Stimulated activated CD8-positive, alpha-beta memory T cell treated with anti-CD3 and anti-CD28 coated beads, Interleukin-15, amount 100 ng/mL, for 48 hours (primary cell): ENCODE measurements at places on chromosomes 2 and 18.

- DNase-seq, result no peak
Measured at GRCh38 chr2:119439574-119440500, 8.2 kb downstream of the TMEM37 start.

DNA sequence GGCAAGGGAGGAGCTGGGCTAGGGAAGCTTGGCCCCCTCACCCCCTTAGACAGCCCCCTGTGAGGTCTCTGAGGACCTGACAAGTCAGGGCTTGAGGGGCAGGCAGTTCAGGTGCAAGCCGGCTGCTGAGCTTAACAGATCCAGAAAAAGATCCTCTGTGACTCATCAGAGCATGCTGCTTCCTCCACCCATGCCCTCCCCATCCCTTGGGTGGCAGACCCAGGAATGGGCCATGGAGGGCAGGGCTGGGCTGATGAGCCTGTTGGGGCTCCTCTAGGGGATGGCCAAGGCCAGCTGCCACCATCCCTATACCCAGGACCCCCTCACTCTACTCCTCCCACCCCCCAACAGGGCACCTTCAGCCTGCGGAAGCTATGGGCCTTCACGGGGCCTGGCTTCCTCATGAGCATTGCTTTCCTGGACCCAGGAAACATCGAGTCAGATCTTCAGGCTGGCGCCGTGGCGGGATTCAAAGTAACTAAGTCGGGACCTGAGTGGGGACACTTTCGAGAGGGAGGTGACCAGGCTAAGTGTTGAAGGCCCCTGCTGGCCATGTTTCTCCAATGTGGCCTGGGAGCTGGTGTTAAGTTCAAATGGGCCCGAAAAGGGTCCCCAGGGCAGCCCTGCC lies 1.9 kb downstream of the SLC11A1 start:
- DNase-seq, result no peak

- DNase-seq, result no peak
Measured at GRCh38 chr2:182301093-182301492, 125.7 kb downstream of the PDE1A start.

DNA sequence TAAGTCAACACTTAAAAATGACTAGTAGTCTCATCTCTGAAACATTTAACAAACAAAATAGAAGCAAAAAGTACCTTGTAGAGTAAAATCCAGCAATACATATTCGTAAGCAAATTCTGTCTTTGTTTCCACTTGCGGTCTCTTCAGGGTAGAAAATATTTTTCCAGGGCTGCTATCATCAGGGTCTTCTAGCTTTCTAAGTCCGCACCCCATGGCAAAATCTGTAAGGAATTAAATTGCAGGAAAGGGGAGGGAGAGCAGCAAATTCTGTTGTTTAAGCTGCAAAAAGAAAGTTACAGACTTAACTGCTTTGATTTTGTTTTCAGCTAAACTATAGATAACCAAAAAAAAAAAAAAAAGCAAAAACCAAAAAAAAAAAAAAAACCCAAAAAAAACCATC lies at the start of gene RFTN2:
RFTN2 (minus strand) TSS at position 342 of the 400 bp plus-strand sequence; CDS start at position 213, 129 bp downstream.
- no peak for DNase-seq

DNA sequence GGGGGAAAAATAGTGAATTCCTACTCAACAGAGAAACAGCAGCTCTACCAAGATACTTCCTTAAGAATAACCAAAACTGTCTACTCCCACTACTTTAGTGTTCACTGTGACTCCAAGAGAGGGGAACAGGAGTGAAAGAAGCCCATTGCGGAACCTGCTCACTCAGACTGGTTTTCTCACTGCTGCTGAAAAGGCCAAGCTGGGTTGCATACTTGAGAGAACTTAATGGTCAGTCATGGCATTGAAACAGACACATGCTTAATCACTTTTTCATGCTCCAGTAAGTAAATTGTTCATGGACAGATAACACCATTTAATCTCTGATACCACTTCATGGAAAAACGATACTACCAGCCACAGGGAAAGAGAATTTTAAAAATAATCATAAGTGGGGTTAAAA lies 35.7 kb upstream of the SLC8A1 start:
- DNase-seq, result no peak

- no peak for DNase-seq
Measured at GRCh38 chr2:221747289-221747972, 175.3 kb upstream of the EPHA4 start.

GRCh38 chr2:170523506-170523905 lies 191.6 kb upstream of the SP5 start:
- no peak for DNase-seq

GRCh38 chr2:224956706-224957105 lies 85.6 kb downstream of the DOCK10 start:
- no peak for DNase-seq
